ENCODE measurements at places on chromosomes 6 and 20.

DNA sequence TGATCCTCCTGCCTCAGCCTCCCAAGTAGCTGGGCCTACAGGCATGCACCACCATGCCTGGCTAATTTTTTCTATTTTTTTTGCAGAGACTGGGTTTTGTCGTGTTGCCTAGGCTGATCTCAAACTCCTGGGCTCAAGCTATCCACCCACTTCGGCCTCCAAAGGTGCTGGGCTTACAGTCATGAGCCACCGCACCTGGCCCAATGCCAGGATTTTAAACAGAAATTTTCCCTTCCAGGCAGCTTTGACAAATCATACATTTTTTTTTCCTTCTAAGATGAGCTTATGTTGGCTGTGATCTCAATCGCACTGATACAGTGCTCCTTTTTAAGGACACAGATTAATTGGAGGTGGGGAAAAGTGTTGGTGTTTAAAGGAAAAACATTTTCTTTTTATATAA is 73.2 kb upstream of the CD2AP start:
- no peak for DNase-seq

DNA sequence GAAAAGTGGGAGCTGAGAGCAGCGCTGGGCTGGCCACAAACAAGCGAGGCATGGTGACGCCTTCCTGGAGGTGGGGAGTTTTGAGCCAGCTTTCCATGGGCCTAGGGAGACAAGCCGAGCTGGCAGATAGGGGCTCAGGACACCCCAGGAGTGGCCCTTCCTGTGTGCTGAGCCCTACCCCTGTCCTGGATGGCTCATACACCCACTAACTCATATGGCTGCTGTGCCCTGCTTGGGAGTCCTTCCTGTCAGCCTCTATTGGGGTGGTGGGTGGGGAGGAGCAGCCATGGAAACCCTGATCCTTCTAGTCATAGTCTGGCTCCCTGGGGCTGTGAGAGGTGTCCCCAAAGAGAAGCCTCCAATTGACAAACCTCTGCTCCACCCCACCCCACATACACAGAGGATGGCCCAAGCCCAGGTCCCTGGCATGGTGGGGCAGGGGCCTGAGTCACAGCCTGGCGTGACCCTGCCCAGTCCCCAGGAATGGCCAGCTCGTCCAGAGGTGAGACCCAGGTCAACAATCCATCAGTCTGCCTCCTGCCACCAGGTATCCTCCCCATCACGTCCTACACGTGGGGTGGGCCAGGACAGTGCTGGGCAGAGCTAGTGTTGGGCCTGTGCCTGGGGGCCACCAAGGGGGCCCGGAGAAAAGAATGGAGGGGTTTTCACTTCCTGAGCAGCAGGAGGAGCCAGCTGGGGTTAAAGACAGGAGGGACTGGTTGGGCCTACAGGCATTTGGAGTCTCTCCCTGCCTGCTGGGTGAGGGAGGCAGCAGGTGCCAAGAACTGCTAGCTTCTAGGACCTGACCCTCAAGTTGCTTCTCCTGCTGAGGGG is 52.2 kb downstream of the MRPL14 start:
- DNase-seq, result no peak

GRCh38 chr20:3082306-3082951 is 2.1 kb downstream of the AVP start:
- peak; percentile 43 for DNase-seq

- no peak for DNase-seq
These were observed 68.5 kb downstream of the LYRM4 start for GRCh38 chr6:5192135-5192794.

GRCh38 chr6:18293076-18293904 is 29.0 kb upstream of the DEK start:
- DNase-seq, result no peak

- no peak for DNase-seq
These were observed 12.2 kb upstream of the MOXD1 start for GRCh38 chr6:132413499-132413802.

- DNase-seq, result peak; percentile 85
These were observed 1.6 kb downstream of the INSM1 start for GRCh38 chr20:20369250-20370093.

GRCh38 chr6:132132422-132132821 is 181.2 kb upstream of the CCN2 start:
- DNase-seq, result no peak

DNA sequence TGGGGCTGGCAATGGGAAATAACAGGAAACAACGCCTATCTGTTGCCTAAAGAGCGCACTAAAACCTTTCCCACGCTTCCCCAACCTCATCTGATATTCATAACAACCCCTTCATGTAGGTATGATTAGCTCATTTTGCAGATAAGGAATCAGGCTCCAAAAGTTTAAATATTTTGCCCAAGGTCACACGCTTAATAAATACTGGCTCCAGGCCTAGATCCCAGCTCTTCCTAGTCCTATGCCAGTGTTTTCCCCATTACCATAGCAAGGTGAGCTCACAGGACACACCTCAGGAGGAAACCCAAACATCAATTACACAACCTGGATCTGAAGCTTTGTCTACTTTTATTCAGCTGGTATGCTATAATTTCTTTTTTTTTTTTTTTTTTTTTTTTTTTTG is 19.6 kb downstream of the MBOAT1 start:
- no peak for DNase-seq

GRCh38 chr20:54025251-54025771 is 45.1 kb downstream of the BCAS1 start:
- no peak for DNase-seq

- no peak for DNase-seq
These were observed 4.9 kb upstream of the GINS1 start for GRCh38 chr20:25402583-25402982.
